ENCODE measurements at places on chromosomes 7 and 10.

DNA sequence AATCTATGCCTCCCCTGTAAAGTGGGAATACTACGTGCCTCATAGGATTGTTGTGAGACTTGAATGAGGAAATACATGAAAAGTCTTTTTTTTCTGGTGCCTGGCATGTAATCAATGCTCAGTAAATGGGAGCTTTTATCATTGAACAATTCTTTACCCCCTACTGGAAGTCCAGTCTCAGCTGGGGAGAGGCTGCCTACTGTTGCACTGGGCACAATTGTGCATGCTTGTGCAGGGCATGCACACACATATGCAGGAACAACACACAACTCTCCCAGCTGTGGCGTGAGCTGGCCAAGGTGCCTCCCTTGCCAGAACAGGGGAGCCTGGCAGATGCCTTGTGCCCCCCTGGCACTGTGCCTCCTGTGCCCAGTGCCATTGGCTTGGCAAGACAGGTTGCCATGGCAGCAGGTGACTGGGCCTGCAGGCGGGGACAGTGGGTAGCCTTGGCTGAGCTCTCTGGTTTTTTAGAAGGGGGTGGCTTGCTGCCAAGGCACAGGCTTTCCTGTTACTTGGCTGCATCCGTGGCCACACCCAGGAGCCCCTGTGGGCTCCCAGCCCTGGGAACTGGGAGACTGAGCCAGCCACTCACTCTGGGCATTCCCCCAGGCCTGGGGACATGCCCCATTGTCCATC lies 16.1 kb upstream of the PALD1 start:
- DNase-seq: no peak

DNA sequence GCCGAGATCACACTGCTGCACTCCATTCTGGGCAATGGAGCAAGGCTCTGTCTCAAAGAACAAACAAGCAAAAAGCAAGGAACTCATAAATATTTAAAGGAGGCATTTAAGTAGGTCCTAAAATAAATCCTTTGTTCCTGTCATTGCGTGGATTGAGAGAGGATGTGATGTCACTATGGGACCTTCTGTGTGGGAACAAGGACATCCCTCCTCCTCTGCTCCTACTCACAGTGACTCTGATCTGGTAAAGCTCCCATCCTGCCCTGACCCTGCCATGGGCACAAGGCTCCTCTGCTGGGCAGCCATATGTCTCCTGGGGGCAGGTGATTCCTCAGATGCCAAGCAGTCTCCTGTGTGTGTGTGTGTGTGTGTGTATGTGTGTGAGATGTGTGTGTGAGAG lies 74.1 kb upstream of the PRSS58 start:
- no peak for DNase-seq

DNA sequence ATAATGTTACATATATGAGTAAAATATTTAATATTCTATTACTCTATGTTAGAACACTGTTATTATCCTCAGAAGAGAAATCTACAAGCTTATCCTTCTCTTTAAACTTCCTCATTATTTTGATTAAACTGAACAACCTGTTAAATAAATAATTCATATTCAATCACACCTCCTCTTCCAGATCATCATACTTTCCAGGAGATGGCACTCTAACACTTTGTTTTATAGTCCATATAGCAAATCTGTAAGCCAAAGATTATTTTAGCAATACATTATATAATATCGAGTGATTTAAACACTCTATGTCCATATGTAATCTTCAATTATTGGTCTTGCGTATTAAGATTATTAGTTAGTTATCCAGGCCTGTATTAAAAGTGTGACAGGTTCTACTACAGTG lies 694.1 kb downstream of the ANKRD7 start:
- peak; percentile 32 for DNase-seq

DNA sequence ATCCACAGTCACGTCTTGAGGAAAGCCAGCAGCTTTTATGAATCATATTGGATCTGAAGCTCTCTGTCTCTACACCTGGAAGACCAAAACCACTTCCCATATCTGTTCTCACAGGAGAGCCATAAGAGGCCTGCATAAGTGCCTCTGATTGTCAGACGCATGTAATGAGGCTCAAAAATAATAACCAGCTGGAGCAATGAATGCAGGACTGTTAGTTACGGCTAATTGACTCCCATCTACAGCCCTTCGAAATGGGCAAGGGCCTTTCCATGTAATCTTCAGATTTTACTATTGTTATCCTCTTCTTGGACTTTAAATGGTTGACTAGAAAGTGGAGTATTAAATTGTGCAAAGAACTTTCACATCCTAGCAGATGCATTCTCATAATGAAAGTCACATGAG lies 4.4 kb upstream of the SEMA3C start:
- DNase-seq: no peak

DNA sequence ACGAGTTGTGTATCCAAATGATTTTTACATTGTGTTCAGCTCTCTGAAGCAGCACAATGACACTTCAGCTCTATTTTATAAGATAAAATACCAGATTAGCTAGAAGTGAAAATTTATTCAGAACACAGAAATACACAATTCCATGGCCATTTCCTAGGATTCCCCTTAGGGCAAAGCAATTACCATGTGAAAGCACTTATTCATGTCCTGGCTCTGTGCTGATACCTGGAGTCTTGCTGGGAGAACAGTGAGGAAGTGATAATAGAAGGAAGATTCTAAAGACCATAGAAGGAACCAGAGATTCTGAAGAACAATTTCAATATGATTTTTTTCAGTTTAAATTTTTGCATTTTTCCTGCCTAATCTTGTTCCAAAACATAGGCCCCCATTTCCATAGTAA lies 657.4 kb upstream of the ZWINT start:
- peak; percentile 81 for DNase-seq

DNA sequence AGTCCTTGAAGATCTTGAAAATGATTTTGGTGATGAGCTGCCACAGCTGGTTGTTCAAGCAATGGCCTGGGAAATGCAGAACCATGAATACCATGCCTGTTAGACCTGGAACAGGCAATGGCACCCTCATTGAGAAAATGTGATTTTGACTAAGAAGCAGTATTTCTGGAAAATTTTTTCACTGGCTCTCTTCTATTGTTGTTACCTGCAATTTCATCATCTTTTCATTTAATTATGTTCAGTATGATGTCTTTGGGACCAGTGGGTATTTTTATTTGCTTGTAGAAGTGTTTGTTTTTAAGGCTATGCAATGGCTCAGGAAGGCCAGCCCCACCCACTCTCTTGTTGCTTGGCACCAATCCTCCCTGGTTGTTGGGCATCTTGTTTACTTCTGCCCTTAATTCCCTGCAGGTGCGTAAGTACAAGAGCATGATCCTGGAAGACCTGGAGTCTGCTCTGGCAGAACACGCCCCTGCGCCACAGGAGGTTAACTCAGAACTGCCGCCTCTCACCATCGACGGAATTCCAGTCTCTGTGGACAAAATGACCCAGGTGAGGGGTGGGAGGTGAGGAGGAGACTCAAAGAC lies 78.6 kb downstream of the NRF1 start:
- no peak for DNase-seq

GRCh38 chr10:77649333-77650331 lies 12.0 kb upstream of the KCNMA1 start:
- no peak for DNase-seq

DNA sequence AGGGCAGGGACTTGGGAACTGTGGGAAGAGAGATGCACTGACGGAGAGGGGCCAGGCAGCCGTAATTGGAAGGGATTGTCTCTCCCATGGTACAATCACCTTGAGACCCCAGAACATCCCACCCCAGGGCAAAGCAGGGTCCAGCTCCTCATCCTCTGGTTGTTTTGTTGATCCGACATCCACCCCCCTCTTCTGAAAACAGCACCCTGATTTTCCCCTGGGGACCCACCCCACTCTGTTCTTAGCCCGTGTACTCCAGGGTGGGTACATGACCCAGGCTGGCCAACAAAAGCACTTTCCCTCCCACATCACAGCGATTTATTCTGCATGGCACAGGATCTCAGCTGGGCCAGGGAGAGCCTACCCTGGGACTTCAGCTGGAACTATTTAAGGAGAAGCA lies 14.1 kb downstream of the PDZD7 start:
- DNase-seq: no peak

DNA sequence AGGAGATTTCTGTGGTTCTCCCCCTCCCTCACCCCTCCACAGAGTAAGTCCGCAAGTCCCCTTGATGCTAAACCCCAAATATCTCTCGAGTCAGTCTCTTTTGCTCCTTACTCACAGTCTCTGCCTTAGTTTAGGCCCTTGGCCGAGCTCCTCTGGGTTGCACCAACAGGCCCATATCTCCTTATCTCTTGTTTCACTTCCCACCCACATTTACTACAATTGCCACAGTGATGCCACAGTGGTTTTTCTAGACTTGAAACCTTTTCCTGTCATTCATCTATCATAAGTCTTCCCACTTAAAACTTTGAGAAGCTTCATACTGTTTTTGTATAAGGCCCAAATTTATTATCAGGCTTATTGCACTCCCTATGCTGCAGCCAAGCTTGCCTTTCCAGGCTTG lies 23.4 kb upstream of the NME8 start:
- DNase-seq: no peak

GRCh38 chr10:58460157-58460556 lies 52.5 kb upstream of the BICC1 start:
- DNase-seq: no peak

GRCh38 chr7:135260930-135261721 lies 27.5 kb downstream of the STRA8 start:
- peak; percentile 29 for DNase-seq

DNA sequence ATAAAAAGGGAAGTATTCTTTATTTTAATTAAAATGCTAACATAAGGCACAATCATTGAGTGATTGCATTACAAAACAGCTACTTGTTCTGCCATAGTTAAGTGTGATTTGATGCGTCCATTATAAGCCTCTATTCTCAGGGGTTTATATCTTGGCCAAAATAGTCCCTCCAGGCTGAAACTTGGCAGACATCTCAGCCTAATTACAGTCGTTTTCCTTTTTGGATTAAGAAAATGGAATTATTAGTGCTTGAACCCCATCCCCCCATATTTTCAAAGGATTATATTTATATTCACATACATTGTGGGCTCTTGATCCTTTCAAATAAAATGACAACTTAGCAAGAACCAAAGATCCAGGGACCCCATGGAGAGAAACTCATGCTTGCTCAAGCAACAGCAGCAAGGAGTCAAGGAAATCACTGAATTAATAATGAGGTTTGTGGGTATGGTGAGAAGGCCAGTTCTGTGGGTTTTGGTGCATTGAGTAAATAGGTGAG lies 66.7 kb upstream of the NEUROD6 start:
- no peak for DNase-seq

DNA sequence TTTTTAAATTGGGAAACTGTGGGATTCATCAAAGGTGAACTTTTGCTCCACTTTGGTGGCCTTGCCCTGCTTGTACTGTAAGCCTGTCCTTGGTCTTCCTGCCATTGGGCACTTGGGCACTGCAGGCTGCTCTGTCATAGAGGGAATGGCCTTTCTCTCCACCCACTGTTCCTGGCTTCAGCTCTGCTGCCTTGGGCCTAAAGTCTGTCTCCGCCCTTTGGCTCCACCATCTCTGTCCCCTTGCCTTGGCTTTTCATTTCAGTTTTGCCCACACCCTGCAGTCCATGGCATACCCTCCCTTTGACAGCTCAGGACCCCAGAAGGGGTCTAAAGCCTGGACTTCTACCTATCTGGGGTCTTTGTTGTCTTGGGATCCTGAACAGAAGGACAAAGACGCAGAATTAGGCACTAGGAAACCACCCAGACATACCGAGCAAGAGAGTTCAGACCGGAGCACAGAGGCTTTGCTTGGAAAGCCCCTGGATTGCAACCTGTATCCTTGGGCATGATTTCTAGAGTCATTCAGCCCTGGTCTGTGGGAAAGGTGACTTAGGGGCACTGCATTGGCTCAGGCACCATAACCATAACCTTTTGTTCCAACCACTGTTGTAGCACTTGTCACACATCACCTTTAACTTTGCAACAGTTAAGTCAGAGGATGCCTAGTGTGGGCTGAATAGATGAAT lies 5.2 kb upstream of the ARHGAP22 start:
- no peak for DNase-seq

DNA sequence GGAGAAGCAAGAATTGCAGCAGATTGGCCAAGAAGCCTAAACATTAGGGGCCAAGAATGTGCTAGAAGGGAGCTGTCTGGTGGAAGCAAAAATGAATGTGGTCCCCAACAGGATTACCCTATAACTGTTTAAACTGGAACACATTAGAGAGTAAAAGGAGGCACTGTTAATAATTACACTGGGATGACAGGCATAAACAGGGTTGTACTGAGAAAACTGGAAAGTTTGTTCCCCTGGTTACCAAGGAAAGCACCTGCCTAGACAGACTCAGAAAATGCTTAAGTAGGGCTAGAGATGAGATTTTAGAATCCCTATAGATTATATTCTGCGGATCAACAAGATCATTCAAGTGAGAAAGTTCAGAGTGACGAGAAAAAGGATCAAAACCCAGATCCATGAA lies 100.8 kb downstream of the CTTNBP2 start:
- no peak for DNase-seq

- DNase-seq: peak; percentile 51
Measured at GRCh38 chr10:132376394-132376851, 20.6 kb upstream of the PWWP2B start.

GRCh38 chr7:2474813-2475677 lies 1.2 kb downstream of the GRIFIN start:
- no peak for DNase-seq
